ENCODE measurements at places on chromosomes 1 and 21. TPM values are rescaled to one million over a fixed set of nuclear protein-coding genes. Genes with fewer than 3 reads are reported as not detected.

GRCh38 chr1:225480825-225481434, 53.1 kb upstream of the LBR start:
- peak; percentile 79 for DNase-seq

- no peak for DNase-seq
Observed at GRCh38 chr1:91278754-91279153, 125.9 kb downstream of the HFM1 start.

DNA sequence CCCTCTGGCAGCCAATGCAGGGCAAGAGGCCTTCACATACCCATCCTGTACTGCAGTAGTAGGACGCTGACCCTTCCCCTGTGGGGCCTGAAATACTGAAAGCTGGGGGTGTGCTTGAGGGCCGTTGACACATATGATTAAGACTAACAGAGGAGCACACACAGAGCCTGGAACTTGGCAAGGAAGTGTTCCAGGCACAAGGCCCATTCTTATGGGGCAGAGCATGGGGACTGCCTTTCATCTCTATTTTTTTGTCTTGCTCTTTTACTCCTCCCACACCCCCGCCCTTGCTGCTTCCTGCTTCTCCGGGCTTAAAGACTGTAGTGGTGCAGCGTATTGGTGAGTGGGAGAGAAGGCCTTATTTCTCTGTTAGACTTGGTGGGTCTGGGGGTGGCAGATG, 137.4 kb downstream of the BACH1 start:
- DNase-seq = peak; percentile 75

SPRR2B gene
- not detected for total RNA-seq

DNA sequence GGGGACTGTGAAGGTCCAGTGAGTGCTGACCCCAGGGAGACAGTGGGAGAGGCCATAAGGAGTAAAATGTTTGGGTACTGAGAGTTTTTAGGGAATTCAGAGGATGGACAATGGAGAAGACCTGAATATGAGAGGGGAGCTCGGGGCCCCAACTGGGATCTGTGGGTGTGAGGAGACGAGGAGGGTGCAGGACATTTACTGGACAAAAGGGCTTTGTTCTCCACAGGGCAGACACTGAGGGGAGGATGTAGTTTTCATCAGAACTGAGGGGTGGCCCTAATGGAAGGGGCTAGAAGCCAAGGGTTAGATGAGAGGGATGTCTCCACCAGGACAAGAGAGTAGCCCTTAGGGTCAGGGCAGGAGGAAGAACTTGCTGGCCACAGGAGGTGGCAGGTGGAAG, 30.0 kb downstream of the TMCC2 start:
- DNase-seq = no peak

DNA sequence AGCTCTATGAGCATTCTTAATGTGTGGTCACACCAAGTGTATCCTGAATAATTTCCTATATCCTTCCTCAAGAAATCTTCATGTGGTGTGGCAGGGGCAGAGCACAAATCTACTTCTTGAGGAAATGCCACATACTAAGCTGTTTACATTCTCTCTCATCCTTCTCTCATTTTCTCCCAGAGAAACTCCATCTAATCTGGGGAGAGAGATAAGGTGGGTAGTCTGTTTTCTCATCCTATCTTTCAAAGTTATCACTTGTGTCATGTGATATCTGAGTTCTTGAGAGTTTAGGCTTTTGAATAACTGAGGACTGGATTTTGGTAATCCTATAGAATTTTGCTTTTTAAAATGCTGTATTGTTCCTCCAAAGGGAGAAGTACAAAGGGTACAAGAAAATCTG, 141.9 kb upstream of the LRRC7 start:
- no peak for DNase-seq

KRTAP12-2 gene
- total RNA-seq = not detected

- DNase-seq = no peak
Observed at GRCh38 chr21:38402291-38402690, 96.0 kb downstream of the ERG start.

GRCh38 chr1:113797472-113797871, 14.8 kb downstream of the RSBN1 start:
- DNase-seq = no peak

DNA sequence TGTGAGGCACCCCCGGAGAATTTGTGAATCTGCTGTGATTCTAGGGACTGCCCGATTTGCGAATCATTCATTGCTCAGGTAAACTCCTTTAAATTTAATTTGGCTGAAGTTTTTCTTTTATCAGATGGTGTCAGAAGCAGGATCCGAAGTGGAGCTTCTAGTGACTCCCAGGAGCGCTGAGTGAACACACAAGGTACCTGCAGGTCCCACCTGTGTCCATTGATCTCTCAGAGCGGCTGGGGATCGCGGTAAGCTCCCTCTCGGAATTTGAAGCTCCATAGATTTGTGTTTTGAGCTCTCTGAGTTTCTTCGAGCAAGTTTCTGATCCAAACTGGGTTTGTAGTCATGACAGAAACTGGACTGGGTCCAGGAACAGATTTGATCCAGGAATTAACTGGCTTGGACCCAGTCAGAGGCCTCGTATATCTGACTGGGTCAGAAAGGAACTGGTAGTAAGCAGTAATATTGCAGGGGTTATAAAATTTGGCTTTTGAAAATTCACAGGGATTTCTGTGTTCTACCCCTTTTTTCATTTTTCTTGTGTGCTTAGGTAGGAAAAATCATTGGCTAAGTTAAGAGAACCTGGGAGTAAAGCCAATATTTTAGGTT, 56.2 kb upstream of the EDEM3 start:
- no peak for DNase-seq

CBS gene
- 98.5 TPM for total RNA-seq

LEMD1 gene
- total RNA-seq = 0.66 TPM

GRCh38 chr1:244350027-244350426, 101.7 kb downstream of the ADSS2 start:
- peak; percentile 38 for DNase-seq

- DNase-seq = no peak
Observed at GRCh38 chr1:116292929-116293725, 79.9 kb upstream of the ATP1A1 start.

GRCh38 chr21:19987671-19988070, 1010.5 kb upstream of the NCAM2 start:
- DNase-seq = no peak

DNA sequence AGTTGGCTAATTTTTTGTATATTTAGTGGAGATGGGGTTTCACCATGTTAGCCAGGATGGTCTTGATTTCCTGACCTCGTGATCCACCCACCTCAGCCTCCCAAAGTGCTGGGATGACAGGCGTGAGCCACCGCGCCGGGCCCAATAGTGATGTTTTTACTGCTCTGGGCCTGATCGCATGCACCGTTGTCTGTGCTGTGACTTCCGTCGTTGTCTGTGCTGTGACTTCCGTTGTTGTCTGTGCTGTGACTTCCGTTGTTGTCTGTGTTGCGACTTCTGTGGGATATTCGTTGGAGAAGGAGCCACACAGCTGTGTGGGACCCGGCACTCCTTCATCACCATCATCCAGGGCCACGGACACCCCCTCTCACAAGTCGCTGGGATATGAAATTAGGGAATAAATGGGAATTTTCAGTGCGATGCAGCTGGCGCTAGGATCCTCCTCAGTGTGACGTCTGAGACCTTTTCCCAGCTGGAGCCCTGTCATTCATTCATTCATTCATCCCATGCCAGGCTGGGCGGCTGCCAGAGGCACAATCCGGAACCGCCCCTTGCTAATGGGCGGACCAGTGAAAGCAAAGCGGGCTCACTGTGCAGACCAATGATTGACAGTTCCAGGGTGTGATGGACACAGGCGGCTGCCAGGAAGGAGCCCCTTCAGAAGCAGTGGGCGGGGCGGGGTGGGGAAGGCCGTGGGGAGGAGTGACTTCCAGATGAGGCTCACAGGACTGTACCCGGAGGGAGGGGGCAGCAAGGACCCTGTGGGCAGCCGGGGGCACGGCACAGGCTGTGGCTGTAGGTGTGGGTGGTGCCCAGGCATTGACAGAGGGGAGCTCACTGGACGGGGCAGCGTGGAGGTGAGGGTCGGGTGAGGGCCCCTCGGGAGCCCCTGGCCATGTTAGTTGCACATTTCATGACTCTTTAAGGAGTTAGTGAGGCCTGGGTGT, 48.9 kb downstream of the PRKCZ start:
- no peak for DNase-seq

ERI3 gene
- 36.7 TPM for total RNA-seq

DNA sequence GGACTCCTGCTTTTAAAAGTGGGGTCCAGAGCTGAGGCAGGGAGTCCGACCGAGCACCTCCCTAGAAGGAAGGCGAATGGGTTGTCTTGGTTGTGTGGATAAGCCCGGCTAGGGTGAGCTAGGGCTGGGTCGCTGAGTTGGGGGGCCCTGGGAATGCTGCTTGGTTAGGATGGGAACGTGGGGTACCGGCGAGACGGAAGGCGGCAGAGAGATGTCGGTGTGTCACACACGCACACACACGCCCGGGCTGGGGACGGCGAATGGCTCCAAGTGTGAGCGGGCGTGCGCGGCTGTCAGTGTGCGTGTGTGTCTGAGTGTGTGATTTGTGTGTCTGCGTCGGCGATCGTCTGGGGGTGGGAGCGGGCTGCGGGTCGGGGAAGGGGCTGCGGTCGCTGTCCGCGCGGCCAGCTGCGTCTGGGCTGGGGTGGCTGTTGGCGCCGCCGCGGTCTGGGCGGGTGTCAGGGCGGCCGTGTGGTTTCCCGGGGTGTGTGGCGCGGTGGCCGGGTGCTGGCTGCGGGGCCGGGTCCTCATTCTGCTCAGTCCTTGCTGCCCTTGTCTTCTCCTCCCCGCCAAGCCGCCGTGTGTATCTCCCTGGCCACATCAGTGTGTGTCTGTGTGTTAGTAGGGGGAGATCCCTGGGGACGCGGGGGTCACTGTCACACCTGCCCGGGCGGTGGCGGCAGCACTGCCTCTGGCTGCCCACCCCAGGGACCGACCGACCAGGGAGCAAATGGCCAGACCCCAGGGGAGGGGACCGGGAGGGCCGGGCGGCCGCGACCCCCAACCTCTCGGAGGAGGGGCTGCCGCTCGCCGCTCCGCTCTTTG, 1.1 kb downstream of the EFNA3 start:
- DNase-seq = peak; percentile 45

MATN1 gene
- 0.32 TPM for total RNA-seq

AQP10 gene
- total RNA-seq = not detected

- DNase-seq = no peak
Observed at GRCh38 chr1:27713139-27713725, 12.5 kb upstream of the FAM76A start.

GRCh38 chr1:26161415-26162219, 2.7 kb downstream of the FAM110D start:
- peak; percentile 67 for DNase-seq

GRCh38 chr1:10160907-10161490, 49.4 kb upstream of the KIF1B start:
- no peak for DNase-seq

GRCh38 chr1:83113652-83114051, 885.3 kb downstream of the TTLL7 start:
- DNase-seq = no peak

DNA sequence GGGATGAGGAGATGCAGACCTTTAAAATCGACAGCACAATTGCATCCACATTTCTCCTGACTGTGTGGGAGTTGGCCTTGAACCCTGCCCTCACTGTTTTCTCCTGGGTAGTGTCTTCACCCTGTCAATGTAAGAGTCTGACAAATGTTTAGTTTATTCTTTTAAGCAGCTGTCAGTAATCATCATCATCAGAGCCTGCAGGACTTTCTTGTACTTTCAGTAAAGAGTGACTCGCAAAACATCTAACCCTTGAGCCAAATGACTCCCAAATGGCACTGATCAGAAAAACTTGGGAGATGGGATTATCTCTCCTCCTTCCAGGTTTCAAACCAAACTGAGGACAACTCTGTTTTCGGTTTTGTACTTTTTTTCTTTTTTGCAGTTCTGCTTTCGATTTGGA, 460.2 kb downstream of the KIF26B start:
- no peak for DNase-seq

- no peak for DNase-seq
Observed at GRCh38 chr1:214003233-214003632, 15.5 kb downstream of the PROX1 start.

GRCh38 chr21:32108566-32108965, 170.3 kb downstream of the MIS18A start:
- DNase-seq = no peak

OLIG2 gene
- total RNA-seq = not detected

DNA sequence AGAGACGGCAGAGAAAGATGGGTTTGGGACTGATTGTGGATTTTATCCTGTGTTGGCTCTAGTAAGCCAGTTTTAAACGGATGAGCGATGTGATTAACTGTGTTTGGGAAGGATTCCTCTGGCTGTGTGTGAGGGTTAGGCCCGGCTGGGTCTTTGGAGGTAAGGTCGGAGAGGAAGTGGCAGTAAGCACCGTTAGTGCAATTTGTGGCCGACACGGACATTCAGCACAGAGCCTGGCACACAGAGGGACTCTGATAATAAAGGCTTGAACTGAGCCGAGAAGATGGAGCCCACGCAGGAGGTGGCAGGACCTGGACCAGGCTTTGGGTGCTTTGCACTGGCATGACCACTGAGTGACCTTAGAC, 1.3 kb downstream of the MTFR1L start:
- DNase-seq = no peak

SUSD4 gene
- total RNA-seq = 1.9 TPM

- DNase-seq = no peak
Observed at GRCh38 chr1:209717818-209718217, 13.2 kb downstream of the HSD11B1 start.

INSRR gene
- 0.18 TPM for total RNA-seq

GRCh38 chr1:84582802-84583587, 8.8 kb upstream of the CTBS start:
- no peak for DNase-seq

DNA sequence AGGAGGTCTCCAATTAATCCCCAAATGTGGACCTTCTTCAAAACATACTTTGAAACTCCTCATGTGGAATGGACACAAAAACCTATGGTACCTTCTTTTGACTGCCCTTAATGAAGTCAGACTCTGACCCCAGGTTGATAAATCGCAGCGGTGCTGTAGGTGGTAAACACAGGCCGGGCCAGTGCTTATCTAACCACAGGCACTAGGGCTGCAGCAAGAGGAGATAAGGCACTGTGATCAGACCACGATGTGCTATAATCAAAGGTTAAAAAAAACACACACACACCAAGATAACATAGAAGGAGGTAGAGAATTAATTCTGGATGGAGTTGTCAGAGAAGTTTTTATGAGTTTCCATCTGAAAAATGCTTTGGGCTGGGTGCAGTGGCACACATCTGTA, 52.3 kb upstream of the SIPA1L2 start:
- DNase-seq = no peak

GRCh38 chr1:211577277-211577818, 1.6 kb downstream of the SLC30A1 start:
- DNase-seq = no peak
